ENCODE measurements at places on chromosomes 4 and X.

DNA sequence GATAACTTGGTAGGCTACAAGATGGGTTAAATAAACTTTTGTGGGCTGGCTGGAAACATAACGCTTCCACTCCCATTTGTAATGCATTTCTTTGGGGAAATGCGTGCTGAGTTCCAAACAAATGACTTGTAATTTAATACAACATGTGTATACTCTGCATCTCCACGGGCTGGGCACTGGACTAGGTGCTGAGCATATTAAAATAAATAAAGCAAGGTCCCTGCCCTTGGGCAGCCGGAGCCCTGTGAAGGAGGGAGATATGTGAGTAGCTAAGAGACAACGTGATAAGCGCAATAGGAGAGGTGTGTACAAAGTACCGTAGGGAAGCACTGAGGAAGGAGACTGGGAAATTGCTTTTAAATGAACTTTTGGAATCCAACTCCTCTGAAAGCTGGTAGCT, 147.2 kb upstream of the RBPJ start:
- no peak for DNase-seq

DNA sequence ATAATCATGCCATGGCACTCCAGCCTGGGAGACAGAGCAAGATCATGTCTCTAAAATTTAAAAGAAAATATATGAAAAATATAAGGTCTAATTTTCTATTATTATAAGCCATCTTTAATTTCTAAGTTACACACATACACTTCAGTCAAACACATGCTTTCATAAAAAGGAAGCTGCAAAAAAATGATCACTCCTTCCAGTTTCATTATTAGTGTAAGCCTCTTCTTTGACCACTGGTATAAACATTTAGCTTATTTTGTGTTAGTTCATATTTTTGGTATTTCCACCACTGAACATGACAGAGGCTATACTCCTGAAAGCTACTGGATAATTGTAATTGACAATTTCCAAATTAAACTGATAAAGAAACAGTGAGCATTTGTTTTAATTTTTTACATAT, 163.3 kb upstream of the USP38 start:
- no peak for DNase-seq

GRCh38 chr4:125315576-125316400, 1.0 kb downstream of the FAT4 start:
- DNase-seq, result peak; percentile 23

GRCh38 chr4:162866565-162866964, 300.1 kb downstream of the NAF1 start:
- no peak for DNase-seq

DNA sequence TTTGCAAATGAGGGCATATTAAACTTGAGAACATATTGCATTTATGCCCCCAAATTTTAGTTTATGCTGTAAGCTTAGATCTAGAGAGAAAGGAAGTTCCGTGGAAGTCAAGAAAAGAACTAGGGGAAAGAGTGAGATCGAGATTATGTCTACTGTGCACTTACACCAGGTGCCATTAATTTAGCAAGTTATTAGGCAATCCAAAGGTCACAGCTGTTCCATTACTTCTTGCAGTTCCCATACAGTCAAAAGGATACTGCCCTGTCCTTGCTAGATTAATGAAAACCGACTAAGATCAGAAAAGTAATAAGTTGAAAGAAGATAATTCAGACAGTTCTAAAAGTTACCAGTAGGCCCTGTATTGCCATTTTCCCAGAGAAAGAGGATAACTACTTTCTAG, 49.3 kb upstream of the SLC7A11 start:
- DNase-seq, result no peak

- DNase-seq, result peak; percentile 30
Measured at GRCh38 chr4:30720021-30720660, at the start of gene PCDH7. PCDH7 (plus strand) TSS chr4:30720369; CDS start chr4:30721423, 1,054 bp downstream.

Measured in colonic mucosa (tissue), 4 donors.